ENCODE measurements at places on chromosomes 1 and 21.

GRCh38 chr1:96815914-96816313, 94.3 kb downstream of the PTBP2 start:
- no peak for DNase-seq

- DNase-seq = no peak
Measured at GRCh38 chr1:32100807-32101708, 6.8 kb upstream of the KPNA6 start.

DNA sequence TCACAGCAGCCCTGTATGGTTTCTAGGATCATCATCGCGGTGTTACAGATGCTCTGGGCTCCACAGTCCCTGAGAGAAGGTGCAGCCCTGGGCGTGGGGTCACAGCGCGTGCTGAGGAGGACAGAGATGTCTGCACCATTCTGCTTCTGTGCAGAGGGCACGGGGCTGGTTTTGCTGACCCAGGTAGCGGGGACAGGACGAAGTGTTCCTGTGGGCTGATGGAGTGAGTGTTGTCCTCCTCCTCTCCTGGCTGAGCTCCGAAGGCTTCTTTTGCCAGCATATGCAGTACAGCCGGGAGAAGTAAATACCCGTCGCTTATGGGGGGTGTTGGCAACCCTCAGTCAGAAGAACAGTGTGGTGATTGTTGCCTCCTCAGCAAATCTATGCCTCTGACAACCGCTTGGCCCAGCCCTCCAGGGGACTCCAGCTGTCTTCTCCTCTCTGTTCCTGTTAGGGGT, 101.5 kb downstream of the DDX20 start:
- no peak for DNase-seq

DNA sequence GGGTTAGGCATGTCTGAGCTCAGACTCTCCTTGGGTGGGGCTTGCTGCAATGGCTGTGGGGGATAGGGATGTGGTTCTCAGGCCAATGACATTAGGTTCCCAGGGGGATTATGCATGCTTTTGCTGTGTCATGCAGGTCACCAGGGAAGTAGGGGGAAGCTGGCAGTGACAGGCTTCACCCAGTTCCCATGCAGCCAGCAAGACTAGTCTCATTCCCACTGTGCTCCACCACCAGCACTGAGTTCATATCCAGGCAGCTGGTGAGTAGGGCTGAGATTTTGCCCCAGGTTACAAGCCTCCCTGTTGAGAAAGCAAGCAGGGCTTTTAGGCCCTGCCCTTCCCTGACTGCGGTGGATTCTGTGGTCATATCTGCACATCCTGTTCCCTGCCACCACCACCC, 32.1 kb upstream of the PLA2G5 start:
- no peak for DNase-seq

- DNase-seq = no peak
Measured at GRCh38 chr1:93338387-93339146, 7.1 kb upstream of the DR1 start.

DNA sequence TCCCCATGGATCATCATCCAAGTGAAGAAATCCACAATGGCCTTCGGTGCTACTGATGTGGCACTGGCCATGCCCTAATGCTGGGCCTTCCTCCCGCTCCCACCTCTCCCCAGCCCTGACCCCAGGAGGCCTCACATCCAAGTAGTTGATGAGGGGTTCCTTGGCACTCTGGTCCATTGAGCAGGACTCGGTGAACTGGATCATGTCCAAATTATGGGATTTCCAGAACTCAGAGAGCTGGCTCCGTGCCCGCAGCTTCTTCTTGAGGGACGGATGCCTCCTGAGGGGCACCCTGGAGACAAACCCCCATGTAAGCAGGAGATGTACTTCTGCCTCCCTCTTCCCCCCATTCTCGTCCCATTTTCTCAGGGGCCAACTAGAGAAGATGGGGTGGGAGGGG, 929 bp downstream of the CTSE start:
- DNase-seq = no peak

DNA sequence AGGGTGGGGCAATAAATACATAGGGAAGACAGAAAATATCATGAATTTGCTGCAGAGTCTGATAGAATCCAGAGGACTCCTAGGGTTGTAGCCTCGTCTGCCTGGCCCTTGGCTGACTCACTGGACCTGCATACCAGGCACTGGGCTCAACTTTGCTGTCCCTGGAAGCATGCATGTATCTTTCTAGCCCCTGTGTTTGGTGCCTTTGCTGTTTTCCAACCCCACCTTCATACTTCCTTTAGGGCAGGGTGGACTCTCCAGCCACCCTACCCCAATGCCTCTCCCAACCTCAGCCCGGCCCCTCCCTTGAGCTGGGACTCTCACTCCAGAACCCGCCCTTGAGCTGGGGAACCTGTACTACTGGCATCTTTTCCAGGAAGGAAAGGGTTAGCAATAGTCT, 1.2 kb downstream of the RAB25 start:
- no peak for DNase-seq

GRCh38 chr21:34827445-34828235, 158.8 kb downstream of the CLIC6 start:
- no peak for DNase-seq

DNA sequence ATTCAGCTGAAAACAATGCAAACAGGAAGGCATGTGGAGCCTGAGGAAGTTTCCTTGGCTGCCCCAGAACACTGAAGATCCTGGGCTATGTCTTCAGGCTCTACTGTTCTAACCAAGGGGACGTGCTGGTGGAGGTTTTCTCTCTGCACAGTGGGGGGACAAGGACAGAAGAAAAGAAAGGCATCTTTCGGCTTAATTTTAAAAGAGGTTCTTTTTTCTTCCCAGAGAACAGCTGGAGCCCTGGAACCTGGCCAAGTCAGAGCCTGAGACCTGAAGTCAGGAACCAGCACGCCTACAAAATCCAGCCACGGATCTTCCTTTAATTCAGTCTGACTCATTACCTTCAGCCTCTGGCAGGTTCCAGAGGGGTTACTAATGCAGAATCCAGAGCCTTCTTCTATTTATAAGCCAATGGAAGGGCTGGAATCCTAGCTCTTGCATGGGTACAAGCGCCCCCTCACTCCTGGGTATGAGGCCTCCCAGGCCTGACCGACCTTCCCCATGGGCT, 19.8 kb downstream of the CTNNBIP1 start:
- no peak for DNase-seq

DNA sequence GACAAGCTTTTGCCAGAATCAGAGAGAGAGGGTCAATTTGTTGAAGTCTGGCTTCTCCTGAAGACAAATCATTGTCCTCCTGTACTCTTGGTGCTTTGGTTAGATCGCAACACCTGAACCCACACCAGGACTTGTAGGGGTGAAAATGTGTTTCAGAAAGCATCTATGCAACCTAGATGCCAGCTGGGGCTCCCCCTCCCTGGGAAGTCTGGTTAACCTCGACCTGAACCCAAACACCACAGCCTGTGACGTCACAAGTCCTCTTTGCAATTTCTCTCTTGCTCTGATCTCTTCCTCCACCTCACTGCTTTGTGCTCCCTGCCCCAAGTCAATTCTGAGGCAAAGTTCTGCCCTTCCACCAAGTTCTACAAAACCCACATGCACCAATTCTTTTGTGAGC, 42.8 kb upstream of the USP24 start:
- DNase-seq = no peak

DNA sequence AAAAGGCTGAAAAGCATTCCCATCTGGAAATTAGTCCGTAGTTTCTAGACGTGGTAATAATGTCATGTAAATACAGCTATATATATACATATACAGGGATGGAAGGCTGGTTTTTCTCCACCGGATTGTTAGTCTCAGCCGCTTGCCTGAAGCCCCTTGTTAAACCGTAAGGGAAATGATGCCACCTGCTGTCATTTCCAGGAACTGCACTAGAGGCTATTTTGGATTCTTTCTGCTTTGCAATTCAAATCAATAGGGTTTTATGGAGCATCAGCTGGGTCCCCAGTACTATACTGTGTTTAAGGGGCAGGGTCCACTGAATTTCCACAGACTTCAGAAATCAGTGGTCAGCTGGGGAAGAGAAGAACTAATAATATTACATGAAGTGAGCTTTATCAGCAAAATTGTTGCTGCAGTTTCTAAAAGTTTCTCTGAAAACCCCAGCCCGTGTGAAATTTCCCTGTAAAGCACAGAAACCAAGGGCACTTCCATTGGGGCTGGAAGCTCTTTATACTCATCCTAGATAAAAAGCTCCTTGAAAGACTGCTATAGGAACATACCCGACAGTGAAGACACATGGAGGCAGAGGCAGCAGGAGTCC, 33.8 kb upstream of the MPZL1 start:
- peak; percentile 56 for DNase-seq

GRCh38 chr1:116318897-116319296, 54.1 kb upstream of the ATP1A1 start:
- no peak for DNase-seq

GRCh38 chr21:27171707-27172106, 204.8 kb upstream of the ADAMTS5 start:
- DNase-seq = no peak

- no peak for DNase-seq
Measured at GRCh38 chr1:119045096-119045746, 57.1 kb upstream of the TBX15 start.

GRCh38 chr1:229693129-229693900, 67.3 kb downstream of the URB2 start:
- no peak for DNase-seq

GRCh38 chr1:25573961-25574360, 30.6 kb downstream of the LDLRAP1 start:
- no peak for DNase-seq

- DNase-seq = no peak
Measured at GRCh38 chr1:7551442-7551841, 219.7 kb upstream of the VAMP3 start.
